ENCODE measurements at places on chromosomes 6 and 20.

- DNase-seq = no peak
These were observed 40.6 kb upstream of the ECHDC1 start for GRCh38 chr6:127383988-127384387.

GRCh38 chr6:136410201-136411024 lies 120.8 kb upstream of the BCLAF1 start:
- no peak for DNase-seq

DNA sequence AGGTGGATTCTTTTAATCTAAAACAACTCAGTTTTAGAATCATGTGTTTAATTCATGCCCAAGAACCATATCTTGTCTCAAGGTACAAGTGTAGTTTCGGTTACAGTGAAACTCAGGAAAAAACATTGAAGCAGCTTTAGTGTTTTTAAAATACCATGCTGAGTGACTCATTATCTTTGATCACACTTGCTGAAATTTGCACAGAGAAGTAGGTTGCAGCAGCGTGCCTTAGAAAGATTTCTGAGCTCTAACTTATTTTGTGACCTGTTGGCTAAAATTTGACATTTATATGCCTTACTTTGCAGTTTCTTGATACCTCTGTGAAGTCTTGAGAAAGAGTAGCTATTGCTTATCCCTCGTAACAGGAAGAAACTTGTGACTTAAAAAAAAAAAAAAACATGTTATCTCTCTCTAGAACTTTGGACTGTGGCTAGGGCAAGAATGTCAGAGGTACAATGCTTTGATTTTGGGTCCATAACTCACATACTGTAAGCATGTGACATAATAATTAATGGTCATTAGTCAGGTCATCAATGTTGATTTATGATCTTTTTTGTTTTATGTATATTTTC lies 34.5 kb upstream of the FUCA2 start:
- DNase-seq = no peak

DNA sequence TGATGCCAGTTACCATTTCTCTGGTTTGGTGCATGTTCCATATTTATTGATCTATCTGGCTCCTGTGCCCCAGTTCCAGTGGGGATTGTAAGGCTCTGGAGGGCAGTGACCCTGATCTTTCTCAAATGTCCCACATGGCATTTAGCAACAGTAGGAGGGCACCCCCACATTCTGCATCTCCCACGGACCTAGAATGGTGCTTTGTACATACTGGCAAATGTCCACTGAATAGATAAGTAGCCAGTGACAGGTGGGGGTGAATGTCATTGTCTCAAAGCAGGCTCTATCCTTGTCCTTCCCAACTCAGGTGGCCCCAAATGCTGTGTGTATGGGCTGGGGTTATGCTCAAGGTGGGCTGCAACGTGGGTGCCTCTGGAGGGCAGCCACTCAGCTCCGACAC lies 84.2 kb downstream of the TMEM242 start:
- no peak for DNase-seq

DNA sequence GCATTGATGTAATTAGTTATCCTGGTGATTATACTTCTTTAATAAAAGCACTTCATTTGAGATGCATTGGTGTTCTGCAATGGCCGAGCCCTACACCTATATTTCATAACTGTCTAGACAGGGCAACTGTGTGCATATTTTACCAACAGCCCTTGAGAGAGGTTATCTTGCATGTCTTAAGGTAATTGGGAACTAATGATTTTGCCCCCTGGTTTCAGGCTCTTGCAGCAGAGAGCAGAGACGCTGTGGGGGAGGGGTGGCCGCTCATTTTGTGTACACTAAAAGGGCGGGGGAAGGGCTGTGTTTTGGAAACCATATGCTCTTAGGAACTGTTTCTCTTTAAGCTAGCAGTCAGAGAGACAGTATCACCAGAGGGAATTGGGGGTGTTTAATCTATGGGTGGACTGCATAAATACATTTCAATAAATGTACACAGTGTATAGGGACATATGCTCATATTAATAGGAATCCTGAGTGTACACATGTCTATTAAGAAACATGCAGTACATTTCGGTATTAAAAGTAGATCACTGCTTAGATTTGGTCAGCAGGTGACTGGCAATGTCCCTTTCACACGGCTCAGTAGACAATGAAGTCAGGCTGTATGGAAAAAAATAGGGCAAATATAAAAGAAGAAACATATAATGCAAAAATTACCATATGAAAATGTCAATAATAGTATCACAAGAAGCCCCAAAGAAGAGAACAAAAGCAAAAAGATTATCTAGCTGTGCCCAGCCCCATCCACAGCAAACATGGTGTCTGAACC lies 402.9 kb upstream of the CITED2 start:
- no peak for DNase-seq

- DNase-seq = no peak
These were observed 1.3 kb upstream of the CNKSR3 start for GRCh38 chr6:154511791-154512190.

- no peak for DNase-seq
These were observed 213.9 kb upstream of the SSTR4 start for GRCh38 chr20:22821081-22821727.

DNA sequence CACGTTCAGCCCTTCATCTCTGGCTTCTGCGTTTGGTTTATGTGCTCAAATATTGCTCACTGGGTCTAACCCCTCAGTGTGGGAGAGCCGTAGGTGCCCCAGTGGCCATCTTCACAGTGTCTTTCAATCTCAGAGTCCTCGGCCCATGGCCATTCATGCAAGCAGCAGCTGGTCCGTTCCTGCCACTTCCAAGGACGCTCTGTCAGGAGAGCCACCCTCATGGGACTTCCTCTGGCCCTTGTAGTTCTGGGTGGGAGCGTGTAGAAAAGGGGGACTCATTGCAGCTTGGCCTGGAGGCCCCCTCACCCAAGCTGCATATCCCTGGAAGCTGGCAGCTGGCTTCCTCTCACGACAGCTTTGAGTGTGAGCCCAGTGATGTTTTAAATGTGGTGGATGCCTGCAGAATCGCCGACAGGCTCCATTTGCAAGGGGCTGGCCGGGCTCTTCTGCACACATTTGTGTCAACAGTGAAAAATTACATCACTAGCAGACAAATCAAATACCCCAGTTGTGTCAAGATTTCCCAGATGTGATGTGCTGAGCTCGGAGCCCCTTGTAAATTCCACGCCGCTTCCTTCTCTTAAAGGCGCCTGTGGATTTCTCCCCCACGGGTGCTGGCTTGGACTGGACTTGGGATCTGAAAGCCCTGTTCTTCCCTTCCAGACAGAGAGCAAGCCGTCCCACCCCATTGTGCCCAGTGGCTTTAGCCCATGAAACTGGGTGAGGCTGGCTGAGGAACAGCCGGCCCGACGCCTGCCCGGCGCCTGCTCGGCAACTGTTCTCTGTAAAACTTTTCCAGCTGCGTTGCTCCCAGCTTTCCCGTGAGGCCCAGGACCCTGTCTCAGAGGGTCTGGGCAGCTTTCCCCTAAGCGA lies 360.1 kb downstream of the TAF4 start:
- no peak for DNase-seq

- no peak for DNase-seq
These were observed 76.7 kb downstream of the UBE3D start for GRCh38 chr6:82988930-82989351.

DNA sequence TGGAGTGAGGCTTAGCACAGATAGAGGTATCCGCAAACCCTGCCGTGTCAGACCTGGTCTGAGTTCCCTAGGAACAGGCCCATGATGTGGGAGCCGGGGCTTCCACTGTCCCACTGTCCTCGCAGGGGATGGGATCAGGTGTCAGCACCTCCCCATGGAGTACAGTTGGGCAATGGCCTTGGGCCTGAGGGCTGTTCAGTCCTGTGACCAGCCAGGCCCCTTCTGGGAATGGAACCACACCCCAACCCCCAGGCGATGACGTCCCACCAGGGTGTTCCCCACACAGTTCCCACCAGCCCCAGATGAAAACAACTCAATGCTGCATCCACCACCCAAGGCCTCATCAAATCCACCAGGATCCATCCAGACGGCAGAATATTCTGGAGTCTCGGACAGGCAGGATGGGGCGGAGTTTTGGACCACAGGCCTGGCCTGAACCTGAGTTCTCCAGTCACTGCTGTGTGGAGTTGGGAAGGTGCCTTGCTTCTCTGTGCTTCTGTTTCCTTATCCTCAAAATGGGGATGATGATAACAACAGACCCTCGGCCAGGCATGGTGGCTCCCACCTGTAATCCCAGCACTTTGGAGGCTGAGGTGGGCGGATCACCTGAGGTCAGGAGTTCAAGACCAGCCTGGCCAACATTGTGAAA lies 62.2 kb downstream of the UBE2V1 start:
- DNase-seq = no peak

- DNase-seq = no peak
These were observed 305.4 kb upstream of the CDYL start for GRCh38 chr6:4470698-4471210.

DNA sequence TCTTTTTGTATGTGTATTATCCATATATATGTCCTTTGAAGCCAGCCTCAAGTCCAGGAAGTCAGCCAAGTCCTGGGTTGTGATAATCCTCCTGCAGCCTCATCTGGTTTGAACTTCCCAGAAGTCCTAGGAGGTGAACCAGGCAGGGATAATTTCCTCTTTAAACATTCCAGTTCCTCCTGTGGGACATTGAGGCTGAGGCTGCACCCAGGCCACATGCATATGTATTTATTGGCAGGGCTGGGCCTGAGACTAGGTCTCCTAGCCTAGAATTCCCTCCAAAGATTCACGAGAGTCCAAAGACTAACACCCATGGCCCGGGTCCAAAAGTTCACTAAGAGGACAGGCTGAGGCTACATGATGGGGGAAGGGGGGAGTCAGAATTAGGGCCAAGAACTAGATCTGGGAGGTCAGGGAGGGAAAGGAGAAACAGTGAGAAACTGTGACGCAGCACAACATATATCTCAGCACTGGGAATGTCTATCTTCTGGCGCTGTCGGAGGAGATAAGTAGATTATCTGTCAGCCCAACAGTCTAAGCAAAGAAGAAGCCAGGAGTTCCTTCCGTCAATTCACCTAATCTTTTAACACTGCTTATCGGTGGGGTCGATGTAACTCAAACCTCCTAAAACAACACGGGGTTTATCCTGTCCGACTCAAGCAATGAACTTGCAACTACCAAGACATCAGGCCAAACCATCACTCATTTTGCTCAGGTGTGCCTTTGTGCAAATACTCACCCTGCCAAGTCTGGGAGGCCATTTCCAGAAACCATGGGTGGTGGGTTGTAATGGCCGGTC lies 43.3 kb downstream of the SNX5 start:
- DNase-seq = no peak

All from HFF-Myc (cell line).